ENCODE measurements at places on chromosomes 6 and 20. TPM values are rescaled to one million over a fixed set of nuclear protein-coding genes. Genes with fewer than 3 reads are reported as not detected.

DNA sequence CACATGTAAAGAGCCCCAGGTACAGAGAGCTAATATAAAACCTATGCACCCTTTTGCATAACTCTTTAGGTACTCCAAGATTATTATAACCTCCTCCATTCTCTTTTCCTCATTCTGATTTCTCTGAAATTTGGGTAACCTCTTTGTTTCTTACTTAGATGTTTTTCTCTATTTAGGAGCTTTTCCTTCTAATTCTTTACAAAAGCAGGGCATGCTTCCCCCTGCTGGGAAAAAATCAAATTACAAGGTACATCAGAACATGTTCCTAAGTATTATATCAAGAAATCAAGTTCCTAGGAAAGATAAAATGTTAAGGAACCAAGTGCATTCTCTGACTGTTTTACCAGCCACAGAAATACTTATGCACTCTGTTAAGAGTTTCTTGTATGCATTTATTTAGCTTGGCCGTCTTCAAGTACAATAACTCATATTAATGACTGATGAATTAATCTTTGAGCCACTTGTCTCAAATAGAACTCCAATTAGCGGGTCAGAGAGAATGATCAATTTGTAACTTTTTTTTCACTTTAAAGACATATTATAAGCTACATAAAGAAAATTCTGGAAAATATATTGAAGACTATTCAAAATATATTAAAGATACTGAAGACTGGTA is 2.1 kb downstream of the KHDRBS2 start:
- DNase-seq: peak; percentile 73

DNA sequence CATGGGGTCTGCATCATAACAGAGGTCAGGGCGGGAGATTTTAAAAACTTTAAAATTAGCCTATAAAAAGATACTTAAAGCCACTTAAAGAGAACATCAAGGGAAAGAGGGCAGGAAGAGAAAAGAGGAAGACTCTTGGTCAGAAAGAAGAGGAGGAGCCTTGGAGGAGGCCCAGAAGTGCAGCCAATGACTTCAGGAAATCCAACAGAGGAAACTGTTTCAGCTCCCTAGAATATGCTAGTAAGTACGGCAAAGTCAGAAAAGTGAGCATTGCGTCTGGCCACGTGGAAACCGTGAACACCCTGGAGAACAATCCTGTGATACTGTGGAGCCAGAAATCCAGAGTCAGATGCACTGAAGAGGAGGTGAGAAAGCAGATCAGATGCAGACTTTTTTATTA is 22.5 kb upstream of the NHSL1 start:
- no peak for DNase-seq

GRCh38 chr20:56395166-56395565 is 2.7 kb downstream of the CSTF1 start:
- no peak for DNase-seq

IL17F gene
- not detected for total RNA-seq

GRCh38 chr20:58714923-58715351 is 22.3 kb downstream of the NPEPL1 start:
- no peak for DNase-seq

- DNase-seq: no peak
Observed at GRCh38 chr20:56841346-56841908, 212.3 kb downstream of the TFAP2C start.

DNA sequence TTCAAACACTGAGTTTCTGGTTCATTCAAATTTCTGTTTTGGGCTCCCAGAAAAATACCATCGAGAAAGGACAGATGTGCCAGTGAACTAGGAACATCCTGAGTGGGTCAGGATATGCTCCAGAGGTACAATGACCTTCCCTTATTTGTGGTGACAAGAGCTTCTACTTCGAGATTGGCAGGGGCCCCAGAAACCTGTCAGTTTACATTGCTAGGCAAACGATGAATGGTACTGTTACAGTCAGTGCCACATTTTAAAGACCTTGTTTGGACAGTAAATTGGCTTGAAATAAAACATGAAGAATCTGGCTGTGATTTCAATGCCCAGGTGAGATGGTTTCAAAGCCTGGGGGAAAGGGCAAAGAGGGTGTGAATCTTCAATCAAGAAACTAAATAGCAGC is 454.5 kb upstream of the ID4 start:
- DNase-seq: peak; percentile 11

MRAP2 gene
- total RNA-seq: 1.3 TPM

GRCh38 chr20:21781446-21782075 is 76.1 kb downstream of the PAX1 start:
- DNase-seq: no peak

GRCh38 chr6:43096451-43097097 is 20.5 kb downstream of the PTK7 start:
- DNase-seq: peak; percentile 35

DNA sequence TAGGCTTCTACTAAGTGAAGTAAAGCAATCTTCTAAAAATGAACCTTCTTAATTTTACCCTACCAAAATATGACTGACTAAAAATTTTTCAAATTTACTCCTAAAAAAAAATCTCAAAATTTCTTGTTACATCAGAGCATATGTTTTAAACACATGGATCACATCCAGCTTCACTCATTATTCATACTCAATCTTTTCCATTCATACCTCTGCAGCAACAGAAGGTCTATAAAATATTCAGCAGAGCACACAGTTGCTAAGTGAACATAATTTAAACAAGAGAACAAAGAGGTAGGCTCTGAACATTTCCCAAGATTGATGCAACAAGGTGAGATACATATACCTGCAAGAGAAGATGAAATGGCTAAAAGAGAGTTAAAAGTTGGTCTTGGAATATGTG is 213.9 kb downstream of the SOD2 start:
- no peak for DNase-seq

GRCh38 chr20:12748359-12748994 is 260.3 kb upstream of the SPTLC3 start:
- DNase-seq: no peak

ME1 gene
- 11.9 TPM for total RNA-seq

DNA sequence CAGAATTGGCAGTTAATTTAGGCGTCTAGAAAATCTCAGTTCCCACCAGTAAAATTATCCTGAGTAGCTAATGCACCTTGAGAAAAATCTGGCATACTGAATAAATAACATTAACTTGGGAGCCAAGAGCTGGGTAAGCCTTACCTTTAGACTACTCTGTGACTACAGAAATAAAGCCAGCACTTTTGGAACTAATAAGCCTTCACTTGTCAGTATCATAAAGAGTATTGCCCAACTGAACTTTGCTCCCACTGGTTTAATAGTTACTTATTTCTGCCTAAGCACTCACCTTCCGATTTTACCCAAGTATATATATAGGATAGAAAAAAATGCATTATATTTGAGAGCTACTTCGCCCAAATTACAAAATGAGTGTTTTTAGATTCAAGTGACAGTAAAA is 10.7 kb downstream of the FAM8A1 start:
- peak; percentile 44 for DNase-seq

GRCh38 chr6:159728531-159728964 is 1.2 kb downstream of the WTAP start:
- DNase-seq: peak; percentile 42

- DNase-seq: no peak
Observed at GRCh38 chr6:38524436-38525145, 115.1 kb downstream of the BTBD9 start.

GRCh38 chr6:132571774-132572173 is 1.7 kb downstream of the TAAR6 start:
- DNase-seq: no peak

GRCh38 chr20:5070081-5070480 is 49.7 kb downstream of the PCNA start:
- DNase-seq: no peak

- peak; percentile 29 for DNase-seq
Observed at GRCh38 chr20:38728911-38729642, 4.8 kb downstream of the SLC32A1 start.

DNA sequence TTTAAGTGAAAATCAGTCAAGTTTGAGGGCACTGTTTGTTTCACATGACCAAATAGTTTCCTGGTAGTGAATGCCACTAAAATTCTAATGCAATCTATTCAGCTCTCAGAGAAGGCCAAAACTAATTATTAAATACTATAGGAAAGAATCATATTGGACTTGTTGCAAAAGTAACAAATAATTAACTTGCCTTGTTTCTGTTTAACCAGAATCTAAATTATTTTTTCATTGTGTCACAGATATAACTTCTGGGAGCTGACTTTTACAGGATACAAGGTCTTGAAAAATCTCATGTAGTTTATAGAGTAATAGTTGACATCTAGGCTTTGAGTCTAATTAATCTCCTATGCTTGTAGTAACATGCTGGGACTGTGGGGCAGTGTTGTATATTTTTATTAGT is 44.5 kb downstream of the PRSS35 start:
- no peak for DNase-seq

DNA sequence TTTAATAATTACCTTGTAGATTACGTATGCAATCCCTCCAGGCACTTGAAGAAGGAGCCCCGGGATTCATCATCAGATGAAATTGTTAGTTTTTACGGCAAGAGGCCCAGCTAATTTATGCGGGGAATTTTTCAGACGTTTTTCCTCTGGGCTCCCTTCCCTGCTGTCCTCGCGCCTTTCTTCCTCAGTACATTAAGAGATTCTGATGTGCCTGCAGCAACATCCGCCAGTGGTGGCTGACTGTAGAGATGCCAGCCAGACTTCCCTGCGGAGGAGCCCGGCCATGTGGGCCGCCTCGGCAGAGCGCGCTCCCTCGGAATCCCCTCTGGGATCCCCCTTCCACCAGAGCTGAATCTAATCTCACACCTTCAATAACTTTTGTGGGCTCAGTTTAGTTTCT is 46.4 kb upstream of the POU3F2 start:
- DNase-seq: peak; percentile 10

DNAH8 gene
- total RNA-seq: not detected

- DNase-seq: no peak
Observed at GRCh38 chr20:58116505-58116904, 111.9 kb downstream of the ANKRD60 start.

RNF5 gene
- total RNA-seq: 22.6 TPM

DNA sequence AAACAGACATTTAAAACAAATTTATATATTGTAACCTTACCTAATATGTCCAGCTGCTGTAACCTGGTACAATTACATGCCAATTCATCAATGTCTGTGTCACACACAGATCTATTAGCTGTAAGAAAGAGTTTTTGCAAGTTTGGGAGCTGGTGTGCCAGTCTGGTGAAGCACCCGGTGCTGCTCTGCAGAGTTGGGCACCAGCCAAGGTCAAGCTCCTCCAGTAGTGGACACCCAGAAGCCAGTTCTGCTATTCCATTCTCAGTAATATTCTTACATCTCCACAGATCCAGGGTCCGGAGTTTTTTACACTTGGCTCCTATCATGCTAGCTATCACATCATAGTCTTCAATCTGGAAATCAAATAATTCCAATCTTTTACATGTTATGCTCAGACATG is 41.0 kb downstream of the POU3F2 start:
- no peak for DNase-seq

- DNase-seq: peak; percentile 30
Observed at GRCh38 chr6:148625609-148626008, 121.2 kb upstream of the UST start.

DNA sequence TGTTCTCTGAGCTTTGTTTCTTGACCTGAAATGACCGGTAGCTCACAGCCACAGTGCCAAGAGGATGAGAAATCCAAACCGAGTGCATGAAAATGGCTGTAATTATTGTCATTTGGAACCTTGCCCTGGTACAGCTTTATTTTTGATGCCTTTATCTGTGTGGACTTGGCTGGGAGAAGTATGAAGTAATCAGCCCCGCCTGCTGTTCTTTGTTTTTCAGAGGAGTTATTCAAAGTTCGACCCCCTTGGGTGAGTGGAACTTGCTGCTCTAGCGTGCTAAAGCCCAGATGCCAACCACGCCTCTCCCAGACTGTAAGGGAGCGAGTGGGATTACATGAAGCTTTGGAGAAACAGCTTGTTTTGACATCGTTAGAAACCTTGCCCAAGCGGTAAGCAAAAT is 48.3 kb downstream of the ECT2L start:
- peak; percentile 61 for DNase-seq

CST4 gene
- not detected for total RNA-seq

GRCh38 chr20:15154070-15154469 is 816.7 kb upstream of the FLRT3 start:
- no peak for DNase-seq

TNFAIP3 gene
- total RNA-seq: 77.0 TPM

DNA sequence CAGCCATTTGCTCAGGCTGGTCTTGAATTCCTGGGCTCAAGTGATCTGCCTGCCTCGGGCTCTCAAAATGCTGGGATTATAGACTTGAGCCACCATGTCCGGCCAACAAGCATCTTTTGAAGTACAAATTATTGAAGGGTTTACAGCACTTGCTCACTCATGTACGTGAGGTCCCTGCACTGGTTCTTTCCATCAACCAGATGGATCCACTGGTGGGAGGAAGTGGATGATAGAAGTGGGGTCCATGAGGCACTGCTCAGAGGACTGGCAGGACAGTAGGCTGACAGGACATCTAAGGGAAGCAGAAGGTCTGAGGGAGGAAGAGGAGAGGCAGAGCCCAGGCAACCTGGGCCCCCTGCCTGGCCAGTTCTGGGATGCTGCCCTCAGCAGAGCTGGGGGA is 109.2 kb upstream of the NXT1 start:
- no peak for DNase-seq

LHFPL5 gene
- total RNA-seq: not detected

IYD gene
- 0.45 TPM for total RNA-seq

RGS17 gene
- not detected for total RNA-seq

GRCh38 chr6:14472986-14473337 is 355.4 kb downstream of the CD83 start:
- DNase-seq: no peak

Data from stomach (tissue), 19 donors.